ENCODE measurements at places on chromosomes 11 and 22.

- DNase-seq: no peak
These were observed 447.5 kb downstream of the INSC start for GRCh38 chr11:15562230-15562629.

DNA sequence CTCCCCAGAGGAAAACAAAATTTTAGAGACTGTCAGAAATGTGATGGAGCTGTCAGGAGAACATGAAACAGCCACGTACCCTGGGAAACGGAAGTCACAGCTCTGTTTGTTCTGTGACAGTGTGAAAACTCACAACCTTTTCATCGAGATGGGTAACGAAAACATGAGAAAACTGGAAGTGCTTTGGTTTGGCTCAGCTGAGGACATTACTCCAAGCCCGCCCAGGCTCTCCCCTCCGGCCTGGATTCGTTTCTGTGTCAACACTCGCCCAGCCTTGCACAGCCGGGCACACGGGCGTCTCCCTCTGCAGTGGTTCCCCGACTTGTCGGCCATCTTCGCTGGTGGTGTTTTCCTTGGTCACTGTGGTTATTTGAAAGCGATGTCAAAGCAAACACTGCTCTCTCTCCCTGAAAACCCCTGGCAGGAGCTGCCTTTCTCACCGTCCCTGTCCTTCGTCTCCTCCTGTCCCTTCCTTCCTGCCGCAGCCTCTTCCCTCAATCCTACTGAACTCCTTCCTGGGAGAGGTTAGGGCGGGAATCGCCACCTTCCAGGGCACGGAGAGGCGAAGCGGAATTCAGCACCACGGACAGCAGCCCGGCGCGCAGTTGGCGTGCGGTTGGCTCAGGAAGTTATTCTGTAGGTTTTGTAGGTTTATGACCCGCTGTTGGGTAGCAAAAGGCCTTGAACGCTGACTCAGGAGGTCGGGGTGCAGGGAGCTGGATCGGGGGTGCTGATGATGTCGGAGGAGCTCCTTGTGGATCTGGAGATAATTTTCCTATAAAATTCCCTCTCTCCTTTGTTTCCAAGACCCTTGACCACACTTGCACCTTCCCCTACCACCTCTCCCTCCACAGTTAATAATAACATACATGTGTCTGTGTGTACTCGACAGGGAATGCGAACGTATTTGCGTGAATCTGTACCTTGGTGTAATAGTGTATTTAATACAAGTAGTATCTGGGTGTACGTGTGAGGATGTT, 13.1 kb upstream of the RPS19BP1 start:
- peak; percentile 45 for DNase-seq

DNA sequence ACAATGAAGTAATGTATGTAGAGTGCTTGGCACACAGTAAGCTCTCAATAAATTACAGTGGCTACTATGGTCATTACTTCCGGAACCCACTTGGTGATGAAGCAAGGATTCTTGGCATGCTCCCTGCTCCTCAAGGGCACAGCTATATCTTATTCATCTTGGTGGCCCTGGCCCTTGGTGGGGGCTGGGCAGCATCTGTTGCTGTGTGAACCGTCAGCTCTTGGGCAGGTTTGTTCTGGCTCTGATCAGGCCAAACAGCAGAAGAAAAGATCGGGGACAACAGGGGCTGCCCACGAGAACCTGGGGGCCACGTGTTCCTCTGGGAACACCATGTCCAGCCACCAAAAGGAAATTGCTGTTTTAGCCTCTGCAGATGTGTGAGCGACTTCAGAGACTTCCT, 136.9 kb upstream of the SYT13 start:
- no peak for DNase-seq

- peak; percentile 33 for DNase-seq
These were observed 43.3 kb upstream of the PAK1 start for GRCh38 chr11:77517226-77517625.

DNA sequence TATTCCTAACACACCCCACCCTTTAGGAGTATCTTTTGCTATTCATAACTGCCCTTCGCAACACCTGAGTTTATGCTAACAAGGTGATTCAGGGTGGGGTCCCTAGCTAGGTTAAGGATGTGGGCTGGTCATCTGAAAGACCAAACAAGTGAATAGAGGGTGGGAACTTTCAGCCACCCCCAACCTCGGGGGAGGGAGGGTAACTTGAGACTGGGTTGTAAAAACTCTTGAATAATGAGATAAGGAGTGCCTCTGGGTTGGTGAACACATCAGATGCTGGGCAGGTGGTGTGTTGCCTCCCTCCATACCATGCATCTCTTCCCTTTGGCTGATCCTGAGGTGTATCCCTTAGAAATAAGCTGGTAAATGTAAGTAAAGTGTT, 111.5 kb downstream of the SWAP70 start:
- DNase-seq: no peak

DNA sequence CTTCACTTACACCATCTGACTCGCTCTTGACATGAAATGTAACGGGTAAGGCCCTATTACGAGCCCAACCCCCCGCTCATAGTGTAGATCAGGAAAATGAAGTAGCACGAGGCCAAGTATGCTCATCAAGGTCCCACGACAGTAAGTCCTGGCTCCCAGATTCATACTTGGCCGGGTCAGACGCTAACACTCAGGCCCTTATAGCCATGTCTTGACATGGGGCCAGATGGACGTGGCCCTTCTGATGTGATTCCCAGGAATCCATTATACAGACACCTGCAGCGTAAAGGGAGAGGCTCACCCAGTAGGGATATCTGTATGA, 175.1 kb downstream of the CEP164 start:
- no peak for DNase-seq

DNA sequence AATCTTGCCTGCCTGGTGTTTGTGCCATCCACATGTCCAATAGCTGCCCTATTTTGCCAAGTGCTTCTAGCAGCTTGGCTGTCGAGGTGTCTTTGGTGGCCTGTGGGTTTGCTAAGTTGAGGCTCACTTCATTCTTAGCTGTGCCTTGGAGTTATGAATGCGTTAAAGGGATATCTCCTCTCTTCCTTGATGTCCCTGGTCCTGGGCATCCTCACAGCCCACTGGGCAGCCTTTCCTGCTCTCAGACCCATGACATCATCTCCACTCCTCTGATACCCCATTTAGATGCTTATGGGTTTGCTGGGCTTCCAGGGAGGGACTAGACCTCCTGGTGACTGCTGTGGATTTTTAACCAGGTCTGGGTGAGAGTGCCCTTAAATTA, 1.3 kb downstream of the LDLRAD3 start:
- DNase-seq: no peak

DNA sequence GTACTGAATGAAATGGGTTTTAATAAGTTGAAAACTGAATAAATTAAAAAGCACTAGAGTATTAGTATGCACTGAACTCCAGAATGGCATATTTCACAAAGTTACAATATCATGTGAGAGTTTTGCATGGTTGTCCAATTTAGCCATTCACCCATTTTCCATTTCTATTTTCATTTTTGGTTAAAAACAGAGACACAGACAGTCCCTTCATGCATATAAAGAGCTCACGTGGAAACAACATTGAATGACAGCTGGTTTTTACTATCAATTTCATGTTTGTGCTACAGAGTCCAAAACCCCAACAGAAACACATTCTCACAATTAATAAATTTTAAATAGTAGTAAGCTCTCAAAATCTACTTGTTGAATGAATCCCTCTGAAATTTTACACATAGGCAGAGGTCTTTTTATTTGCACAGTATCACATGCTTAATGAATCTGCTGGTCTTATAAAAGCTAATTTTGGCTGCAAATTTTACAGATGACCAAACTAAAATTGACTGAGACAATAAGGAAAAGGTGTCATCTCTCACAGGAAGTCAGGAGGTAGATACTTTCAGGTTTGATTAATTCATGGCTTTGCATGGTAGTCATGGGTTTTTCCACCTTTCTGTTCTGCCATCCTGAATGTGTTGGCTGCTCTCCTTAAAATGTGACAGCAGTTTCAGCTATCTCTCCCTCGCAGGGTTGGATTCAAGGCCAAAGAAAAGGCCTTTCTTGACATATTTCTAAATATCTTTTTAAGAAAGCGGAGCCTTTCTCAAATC, 20.6 kb upstream of the DDI1 start:
- peak; percentile 18 for DNase-seq

DNA sequence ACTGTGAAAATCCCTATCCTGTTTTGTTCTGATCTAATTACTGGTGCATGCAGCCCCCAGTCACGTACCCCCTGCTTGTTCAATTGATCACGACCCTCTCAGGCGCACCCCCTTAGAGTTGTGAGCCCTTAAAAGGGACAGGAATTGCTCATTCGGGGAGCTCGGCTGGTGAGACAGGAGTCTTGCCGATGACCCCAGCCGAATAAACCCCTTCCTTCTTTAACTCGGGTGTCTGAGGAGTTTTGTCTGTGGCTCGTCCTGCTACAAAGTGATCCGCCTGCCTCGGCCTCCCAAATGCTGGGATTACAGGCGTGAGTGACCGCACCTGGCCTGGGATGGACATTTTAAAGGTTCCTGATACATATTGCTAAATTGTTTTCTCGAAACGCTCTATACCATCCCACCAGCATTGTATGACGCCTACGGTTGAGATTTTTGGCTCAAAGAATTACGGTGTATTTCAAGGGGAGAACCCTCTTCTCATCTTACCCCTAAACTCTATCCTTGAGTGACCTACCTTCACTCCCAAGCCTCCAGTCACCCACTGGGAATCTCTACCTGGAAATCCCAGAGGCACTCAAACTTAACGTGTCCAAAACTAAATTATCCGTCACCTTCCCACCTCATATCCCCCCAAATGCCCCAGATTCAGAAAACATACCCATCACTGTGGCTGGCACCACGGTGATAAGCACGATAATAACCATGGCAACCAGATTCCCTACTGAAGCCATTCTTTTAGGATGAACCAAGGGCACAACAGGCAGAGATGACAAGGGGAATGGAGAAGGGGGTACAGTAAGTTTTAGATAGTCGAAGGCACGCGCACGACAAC, 789 bp upstream of the POLA2 start:
- DNase-seq: no peak

GRCh38 chr11:413120-414081, 1.4 kb downstream of the SIGIRR start:
- DNase-seq: no peak

DNA sequence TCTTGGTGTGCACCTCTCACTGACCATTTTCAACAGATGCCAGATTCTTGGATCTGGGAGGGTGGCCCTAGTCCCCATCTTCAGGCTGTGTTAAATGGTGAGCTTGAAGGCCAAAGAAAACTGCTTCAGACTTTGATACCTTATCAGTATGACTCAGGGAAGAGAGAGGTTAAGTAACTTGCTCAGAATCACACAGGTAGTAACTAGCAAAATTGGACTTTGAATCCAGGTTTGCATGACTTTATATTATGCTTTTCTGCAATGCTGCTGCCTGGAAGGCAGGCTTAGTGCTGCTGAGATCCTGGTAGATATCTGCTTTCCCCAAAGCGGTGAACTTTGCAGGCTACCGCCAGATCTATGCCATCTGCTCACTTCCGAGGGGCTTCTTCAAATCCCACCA, 487.3 kb downstream of the INSC start:
- no peak for DNase-seq

DNA sequence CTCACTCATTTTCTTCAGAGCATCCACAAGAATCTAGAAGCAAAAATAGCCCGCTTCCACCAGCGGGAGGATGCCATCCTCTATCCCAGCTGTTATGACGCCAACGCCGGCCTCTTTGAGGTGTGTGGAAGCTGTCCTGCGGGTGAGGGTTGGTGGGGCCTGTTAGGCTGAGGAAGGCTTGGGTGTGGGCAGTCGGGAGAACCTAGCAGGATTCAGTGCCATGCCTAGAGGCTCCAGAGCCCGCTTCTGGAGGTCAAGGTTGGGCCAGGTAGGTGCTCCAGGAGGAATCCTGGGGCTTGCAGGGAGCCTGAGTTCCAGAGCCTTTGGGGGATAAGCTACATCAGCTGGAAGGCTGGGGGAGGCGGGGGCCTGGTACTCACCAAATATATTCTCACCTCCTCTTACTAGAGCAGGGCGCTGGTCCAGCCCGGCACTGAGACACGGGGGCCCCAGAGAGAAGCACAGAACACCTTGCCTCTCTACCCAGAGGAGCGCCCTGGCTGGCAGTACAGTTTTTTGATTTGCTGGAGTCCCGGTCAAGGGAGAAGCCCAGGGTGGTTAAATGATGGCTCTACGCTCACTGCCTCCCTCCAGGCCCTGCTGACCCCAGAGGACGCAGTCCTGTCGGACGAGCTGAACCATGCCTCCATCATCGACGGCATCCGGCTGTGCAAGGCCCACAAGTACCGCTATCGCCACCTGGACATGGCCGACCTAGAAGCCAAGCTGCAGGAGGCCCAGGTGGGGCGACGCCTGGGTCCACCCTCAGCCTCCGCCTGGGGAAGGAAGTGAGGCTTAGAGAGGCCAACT, 5.3 kb downstream of the GCAT start:
- DNase-seq: no peak

GRCh38 chr11:129373489-129373953, 2.1 kb upstream of the BARX2 start:
- no peak for DNase-seq

GRCh38 chr22:45831394-45831793, 145.6 kb downstream of the WNT7B start:
- peak; percentile 46 for DNase-seq

GRCh38 chr22:22397292-22397870, 111.2 kb downstream of the ZNF280B start:
- DNase-seq: no peak

DNA sequence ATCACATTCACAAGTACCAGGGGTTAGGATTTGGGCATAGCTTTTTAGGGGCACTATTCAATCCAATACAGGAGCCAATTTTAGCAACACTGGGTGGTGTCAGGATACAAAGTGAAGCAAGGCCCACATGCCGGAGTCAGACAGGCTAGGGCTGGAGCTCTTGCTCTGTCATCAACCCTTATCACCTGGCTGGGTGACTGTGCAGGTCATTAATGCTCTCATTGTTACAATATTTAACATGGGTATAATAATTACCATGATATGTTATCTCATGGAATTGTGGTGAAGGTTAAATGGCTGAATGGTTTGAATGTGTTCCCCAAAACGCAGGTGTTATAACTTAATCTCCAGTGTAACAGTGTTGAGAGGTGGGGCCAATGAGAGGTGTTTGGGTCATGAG, 143.3 kb upstream of the THY1 start:
- no peak for DNase-seq

DNA sequence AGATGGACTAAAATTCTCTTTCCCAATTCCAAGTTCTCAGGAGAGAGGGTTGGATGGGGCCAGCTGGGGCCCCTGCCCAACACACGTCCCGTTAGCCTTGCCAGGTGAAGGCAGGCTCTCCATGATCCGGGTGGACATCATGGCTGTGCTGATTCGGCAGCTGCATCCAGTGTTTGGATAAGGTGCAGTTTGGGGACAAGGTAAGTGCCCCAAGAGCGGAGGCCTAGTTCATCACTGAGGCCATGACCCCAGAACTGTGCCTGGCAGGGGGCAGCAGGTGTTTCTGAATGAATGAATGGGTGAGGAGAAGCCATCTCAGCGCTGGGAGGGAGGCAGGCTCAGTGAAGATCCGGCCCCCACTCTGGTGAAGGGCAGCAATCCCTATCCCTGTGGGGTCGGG, 520.4 kb downstream of the TBC1D22A start:
- no peak for DNase-seq
